NCI-H1417 (cell line): ENCODE measurements at places on chromosomes 5 and 9.
A peak's percentile ranks its signal among the peaks of the same experiment; 100 is the strongest.

DNA sequence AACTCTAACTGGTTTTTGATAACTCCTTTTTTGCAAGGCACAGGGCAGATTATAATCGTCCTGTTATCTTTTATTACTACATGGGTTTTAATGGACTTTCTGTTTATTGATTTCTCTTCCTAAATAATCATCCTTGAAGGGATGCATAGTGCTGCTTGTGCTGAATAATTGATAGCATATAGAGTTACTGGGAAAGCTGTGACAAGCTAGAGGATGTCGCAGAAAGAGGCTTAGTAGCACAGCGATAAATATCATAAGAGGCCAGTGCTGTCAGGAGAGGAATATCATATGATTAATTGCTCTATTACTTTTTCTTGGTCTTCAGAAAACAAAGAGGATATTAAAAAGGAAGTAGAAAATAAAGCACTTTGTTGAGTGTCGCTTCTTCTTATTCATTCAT lies 1007.1 kb upstream of the ACO1 start:
- no peak for DNase-seq

DNA sequence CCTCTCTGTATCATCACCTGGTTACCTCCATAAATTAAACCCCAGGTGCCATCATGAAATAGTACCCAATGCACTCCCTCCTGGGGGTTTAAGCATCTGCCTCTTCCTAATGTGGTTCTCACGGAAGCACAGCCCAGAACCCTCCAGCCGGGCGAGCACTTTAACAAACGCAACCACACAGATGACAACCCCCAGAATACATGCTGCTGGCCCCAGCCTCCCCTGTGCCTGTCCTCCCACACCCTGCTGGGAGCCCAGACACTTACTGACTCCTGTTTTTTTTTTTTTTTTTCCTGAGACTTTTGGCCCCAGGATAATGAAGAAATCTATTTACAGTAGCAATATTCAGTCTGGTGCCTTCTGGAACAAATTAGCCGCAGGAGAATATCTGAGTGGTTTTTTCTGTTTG lies 50.0 kb upstream of the COL5A1 start:
- no peak for DNase-seq

DNA sequence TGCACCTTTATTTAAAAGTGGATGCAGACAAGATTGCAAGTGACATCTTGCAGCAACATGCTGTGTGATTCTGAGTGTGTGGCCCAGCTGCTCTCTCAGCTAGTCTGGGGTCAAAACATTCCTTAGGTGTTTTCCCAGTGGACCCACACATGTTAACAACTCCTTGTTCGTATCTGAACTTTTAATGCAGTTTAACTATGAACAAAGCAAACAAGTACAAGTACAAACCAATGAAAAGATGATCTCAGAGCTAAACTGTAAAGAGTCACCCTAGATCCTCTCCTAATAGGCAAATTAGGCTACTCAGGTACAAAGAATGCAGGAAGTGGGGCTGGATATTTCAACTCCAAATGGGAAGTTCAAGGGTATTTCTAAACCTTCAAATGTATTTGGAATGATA lies 108.4 kb downstream of the ENTREP1 start:
- DNase-seq: no peak

- no peak for DNase-seq
Observed at GRCh38 chr5:172872997-172873491, 39.0 kb downstream of the ERGIC1 start.

DNA sequence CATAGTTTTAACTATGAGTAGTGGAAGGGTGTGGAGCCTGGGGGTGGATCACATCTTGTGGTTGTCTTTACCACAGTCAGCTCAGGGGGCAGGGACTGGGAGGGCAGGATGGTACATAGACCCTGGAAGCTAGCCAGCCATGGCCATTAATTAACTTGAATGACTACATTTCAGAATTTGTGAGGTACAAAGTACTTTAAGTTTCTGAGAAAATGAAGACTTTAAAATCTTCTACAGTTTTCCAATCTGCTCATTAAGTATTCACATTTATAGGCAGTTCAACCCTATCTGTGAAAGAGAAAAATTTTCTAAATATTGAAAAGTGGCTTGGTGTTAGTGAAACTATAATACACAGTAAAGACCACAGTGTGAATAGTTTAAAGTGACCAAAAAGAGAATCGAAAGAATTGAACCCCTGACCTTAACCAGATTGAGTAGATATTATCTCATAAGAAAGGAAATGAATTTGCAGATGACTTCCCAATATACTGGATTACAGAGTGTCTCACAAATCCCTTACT lies 234.2 kb upstream of the MEF2C start:
- no peak for DNase-seq

DNA sequence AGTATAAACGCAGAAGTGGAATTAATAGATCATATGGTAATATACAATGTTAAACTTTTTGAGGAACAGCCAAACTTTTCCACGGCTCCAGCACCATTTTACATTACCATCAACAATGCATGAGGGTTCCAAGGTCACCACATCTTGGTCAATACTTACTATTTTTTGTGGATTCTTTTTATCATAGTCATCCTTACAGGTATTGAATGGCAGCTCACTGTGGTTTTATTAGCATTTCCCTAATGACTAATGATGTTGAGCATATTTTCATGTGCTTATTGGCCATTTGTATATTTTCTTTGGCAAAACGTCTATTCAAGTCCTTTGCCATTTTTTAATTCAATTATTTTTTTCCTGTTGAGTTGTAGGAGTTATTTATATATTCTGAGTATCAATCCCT lies 14.1 kb upstream of the RAPGEF6 start:
- no peak for DNase-seq

DNA sequence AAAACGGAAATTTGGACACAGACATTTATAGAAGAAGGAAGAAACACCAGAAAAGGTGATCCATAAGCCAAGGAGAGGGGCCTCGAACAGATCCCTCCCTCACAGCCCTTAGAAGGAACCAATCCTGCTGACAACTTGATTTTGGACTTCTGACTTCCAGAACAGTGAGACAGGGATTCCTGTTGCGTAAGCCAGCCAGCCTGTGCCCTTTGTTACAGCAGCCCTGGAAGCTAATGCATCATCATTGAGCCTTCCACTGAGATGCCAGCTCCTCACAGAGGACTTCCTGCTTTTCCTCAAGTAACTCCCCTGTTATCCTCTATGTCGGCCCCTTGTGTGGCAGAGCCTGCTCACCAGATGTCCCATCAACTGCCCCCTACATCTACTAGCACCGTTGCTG lies 94.1 kb downstream of the JMY start:
- DNase-seq: no peak

- no peak for DNase-seq
Observed at GRCh38 chr5:96350678-96351077, 82.4 kb downstream of the PCSK1 start.

GRCh38 chr9:34417734-34418133 lies 40.6 kb downstream of the FAM219A start:
- DNase-seq: peak; percentile 77

DNA sequence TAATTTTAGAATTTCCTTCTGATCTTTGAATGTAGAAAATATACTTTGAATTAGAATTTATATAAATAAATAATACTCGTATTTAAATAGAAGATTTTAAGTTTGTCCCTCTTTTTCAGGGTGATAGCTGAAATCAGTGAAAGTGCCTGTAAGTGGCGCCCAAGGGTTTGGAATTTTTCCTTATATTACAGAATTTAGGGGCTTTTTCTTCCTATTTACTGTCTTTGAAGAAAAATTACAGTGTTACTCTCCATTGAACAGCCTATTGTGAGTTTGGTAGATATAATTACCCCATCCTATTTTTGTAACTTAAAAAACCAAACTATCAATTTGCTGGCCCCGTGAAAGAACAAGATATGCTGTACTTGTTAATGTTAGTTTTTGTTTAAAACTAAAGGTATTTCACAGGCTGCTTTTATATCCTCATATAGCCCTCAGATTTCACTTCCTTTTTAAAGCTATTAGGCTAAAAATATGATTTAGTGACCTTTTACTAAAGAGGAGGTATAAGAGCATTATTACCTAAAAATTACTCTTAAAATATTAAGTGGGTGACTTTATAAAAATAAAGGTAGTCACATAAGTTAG lies 3.2 kb downstream of the MAP3K1 start:
- DNase-seq: no peak

- no peak for DNase-seq
Observed at GRCh38 chr5:96652769-96653454, 9.3 kb upstream of the CAST start.

DNA sequence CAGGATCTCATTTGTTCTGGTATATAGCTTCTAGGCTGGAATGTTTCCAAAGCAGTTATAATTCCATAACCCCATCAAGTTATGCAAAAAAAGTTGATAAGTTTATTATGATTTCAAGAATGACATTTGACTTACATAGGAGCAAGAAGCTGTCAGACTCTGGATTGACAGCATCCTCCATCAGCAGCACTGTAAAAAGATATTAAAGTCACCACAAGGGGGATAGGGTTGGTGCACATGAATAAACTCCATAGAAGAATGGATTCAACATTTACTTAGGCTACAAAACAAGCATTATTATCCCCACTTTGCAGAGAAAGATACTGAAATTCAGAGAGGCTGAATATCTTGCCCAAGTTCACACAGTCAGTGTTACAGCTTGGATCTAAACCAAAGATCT lies 208.9 kb upstream of the SLC30A5 start:
- no peak for DNase-seq

DNA sequence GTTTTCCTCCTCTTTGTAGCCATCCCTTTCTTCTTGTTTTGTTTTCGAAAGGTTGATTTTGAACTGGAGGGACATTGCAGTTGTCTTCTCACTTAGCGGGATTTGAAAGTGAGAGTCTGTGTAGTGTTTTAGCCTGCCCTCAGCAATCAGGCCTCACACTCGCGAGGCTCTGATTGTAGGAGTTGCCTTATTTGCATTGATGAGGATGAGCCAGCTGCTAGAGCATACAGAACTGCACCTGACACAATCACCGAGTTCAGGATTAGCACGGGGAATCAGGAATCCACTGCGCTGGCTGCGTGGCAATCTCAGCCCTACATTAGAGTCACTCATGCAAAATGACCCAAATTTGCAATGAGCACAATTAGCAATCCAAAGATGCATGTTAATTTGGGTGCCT lies 122.5 kb upstream of the TMEM161B start:
- DNase-seq: no peak

- peak; percentile 65 for DNase-seq
Observed at GRCh38 chr5:131209506-131210150, 38.9 kb downstream of the LYRM7 start.

DNA sequence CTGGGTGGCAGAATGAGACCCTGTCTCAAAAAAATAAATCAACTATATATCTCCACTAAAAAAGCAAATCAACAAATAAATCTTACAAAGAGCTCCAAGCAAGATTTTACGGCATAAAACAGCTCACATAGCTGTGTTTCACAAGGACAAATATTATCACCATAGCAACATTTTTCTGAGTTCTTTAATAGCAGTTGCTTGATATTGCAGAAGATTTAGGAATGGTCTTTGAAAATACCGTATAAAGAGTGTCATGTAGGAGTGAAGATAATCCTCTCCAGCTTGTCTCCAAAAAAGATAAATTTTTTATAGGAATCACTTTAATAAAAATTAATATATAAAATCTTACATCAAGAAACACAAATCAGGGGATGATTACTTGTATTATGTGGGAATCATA lies 36.6 kb upstream of the MYOT start:
- DNase-seq: no peak

- no peak for DNase-seq
Observed at GRCh38 chr9:122103985-122104384, 10.9 kb upstream of the TTLL11 start.

GRCh38 chr5:140322751-140323731 lies 20.1 kb upstream of the PFDN1 start:
- no peak for DNase-seq

GRCh38 chr5:117295941-117296340 lies 721.3 kb upstream of the SEMA6A start:
- no peak for DNase-seq

DNA sequence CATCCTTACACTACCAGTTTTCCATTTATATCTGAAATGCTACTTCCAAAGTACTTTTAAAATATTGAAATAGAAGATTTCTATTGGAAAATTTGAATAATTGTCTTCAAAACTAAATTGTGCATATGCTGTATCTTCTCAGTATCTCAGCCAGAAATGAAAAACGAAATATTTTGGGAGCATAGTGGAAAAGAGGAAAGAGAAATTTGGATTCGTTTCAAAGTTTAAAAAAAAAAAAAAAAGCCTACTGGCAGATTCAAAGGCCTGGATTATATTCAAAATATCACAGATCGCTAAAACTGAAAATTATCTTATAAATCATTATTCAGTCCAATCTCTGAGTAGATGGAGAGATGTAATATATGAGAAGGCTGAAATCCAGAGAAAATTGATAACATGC lies 440.7 kb downstream of the TAF11L14 start:
- no peak for DNase-seq

GRCh38 chr9:120912958-120913646 lies 13.5 kb downstream of the TRAF1 start:
- no peak for DNase-seq
